COLO829 (cell line): ENCODE measurements at places on chromosomes 5 and 9.
A peak's percentile ranks its signal among the peaks of the same experiment; 100 is the strongest.

- no peak for DNase-seq
Measured at GRCh38 chr9:89514956-89515355, 17.0 kb upstream of the SEMA4D start.

GRCh38 chr5:114339108-114339507 is 22.8 kb upstream of the KCNN2 start:
- DNase-seq, result no peak

GRCh38 chr9:133090187-133090586 is 28.4 kb downstream of the CEL start:
- DNase-seq, result no peak

DNA sequence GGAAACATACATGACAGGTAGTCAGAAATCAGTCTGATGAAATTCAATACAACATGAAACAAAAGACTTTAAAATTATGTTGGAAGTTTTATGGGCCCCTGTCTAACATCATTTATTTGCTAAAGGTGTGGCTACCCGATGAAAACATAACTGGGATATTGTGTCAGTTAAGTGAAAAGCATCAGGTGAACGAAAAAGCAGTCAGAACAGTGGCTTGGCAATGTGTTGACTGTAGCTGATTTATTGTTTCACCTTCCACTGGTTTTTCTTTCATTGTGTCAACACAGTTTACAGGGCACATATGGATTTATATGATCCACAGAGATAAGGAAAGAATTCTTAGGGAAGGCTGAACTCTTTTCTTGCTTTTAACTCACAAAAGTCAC is 429.6 kb upstream of the ZNF608 start:
- no peak for DNase-seq

GRCh38 chr9:131227112-131227958 is 49.0 kb downstream of the FAM78A start:
- DNase-seq, result no peak

- DNase-seq, result no peak
Measured at GRCh38 chr5:142119051-142119625, 10.6 kb downstream of the NDFIP1 start.

DNA sequence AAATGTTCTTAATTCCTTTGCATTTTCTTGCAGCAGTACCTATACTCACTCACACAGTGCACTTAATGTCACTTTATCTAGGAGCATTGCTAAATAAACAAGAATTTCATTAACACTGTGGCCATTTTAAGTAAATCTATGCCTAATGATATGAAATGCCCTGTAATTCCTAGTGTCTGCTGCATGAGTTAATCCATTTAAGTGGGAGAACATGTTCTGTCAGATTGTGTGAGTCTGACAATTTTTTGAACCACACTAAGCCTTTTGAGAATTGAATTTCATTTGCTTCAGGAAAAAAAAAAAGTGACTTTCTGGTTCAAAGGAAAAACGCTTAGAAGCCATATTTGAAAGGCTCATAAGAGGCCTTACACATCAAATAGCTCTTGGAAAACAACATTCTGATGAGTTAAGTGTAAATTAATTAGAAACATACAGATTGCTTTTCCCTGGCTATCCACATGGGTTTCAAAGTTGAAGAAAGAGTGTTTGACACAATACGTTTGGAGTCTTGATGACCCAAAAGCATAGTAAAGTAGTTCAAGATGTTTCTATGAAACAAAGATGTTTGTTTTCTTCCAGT is 446.7 kb upstream of the GRAMD2B start:
- DNase-seq, result no peak

DNA sequence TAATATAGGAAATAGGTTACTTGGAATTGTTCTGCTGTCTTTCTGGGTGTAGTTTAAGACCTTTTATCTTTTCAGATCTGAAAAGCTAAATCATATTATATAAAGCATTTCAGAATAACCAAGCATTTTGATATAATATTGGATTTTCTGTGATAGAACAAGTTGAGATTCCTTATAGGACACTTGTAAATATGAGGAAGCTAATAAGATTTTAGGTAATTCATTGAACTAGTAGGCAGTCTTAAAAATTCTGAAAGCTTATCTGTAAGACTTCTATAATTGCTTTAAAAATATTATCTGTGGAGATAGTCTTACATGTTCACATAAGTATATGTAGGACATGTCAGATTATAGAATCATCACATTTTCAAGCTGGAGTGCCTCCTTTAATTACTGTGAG is 102.8 kb downstream of the SMIM15 start:
- DNase-seq, result no peak

- DNase-seq, result no peak
Measured at GRCh38 chr9:125822902-125823301, 75.7 kb downstream of the PBX3 start.

GRCh38 chr5:122674385-122674784 is 100.5 kb upstream of the SNX2 start:
- no peak for DNase-seq

- DNase-seq, result no peak
Measured at GRCh38 chr5:76365561-76365960, 37.5 kb upstream of the IQGAP2 start.

GRCh38 chr5:113166852-113167366 is 190.3 kb downstream of the DCP2 start:
- no peak for DNase-seq

- DNase-seq, result no peak
Measured at GRCh38 chr5:65108786-65109743, 340.3 kb downstream of the CWC27 start.

DNA sequence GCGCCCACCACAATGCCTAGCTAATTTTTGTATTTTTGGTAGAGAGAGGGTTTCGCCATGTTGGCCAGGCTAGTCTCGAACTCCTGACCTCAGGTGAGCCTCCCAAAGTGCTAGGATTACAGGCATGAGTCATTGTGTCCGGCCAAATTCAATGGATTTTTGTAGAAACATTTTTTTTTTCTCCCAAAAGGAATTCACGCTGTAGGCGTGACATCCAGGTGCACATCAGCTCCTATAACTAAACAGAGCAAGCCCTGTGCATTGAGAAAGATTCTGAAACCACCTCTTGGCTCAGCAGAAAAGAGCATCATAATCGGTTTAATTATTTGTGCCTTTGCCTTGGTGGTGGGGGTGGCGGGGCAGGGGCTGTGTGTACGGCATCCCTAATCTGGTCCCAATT is 32.9 kb upstream of the DAB2IP start:
- no peak for DNase-seq

DNA sequence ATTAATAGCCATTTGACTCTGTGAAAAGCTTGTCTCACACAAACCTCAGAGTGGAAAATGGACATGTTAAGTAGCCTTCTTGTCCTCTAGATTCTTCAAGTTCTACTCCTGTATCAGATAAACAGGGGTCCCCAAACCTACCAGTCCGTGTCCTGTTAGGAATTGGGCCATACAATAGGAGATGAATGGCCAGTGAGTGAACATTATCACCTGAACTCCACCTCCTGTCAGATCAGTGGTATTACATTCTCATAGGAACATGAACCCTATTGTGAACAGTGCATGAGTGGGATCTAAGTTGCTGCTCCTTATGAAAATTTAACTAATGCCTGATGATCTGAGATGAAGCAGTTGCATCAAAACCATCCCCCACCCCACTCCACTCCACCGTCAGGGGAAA is 136.3 kb downstream of the TMEM232 start:
- no peak for DNase-seq

- DNase-seq, result no peak
Measured at GRCh38 chr9:136053757-136054142, 41.3 kb downstream of the NACC2 start.

- no peak for DNase-seq
Measured at GRCh38 chr5:2914022-2914661, 162.7 kb upstream of the IRX2 start.

GRCh38 chr5:39846144-39846543 is 421.4 kb upstream of the DAB2 start:
- no peak for DNase-seq

DNA sequence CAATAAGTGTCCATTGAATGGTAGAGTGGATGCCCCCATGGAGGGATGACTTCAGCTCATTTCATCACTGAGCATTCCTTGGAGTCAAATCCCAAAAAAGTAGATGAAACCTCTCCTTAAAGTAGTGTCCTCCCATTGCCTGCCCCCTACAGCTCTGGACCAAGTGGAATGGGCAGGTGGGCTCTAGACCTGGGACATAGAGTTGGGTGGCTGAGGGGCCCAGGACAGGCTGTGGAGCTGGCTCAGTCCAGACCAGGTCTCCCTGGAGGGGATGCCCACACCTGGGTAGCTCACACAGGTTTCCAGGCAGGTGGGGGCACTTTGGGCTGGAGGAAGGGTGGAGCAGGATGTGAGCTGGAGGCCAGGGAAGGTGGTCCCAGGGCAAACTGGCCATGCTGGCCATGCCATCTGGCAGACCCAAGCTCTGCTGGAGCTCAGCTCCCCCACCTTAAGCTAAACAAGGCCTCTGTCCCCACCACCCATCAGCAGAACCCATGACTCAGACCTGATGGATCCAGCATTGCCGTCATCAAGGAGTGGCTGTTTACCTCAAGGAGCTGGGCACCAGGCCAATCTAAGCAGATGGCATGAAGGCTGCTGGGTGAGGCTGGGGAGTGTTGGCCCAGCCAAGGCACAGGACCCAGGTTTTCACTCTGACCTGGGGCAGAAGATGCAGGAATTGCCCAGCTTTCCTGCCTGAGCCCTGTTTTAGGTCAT is 6.2 kb upstream of the SPINK4 start:
- DNase-seq, result peak; percentile 27

DNA sequence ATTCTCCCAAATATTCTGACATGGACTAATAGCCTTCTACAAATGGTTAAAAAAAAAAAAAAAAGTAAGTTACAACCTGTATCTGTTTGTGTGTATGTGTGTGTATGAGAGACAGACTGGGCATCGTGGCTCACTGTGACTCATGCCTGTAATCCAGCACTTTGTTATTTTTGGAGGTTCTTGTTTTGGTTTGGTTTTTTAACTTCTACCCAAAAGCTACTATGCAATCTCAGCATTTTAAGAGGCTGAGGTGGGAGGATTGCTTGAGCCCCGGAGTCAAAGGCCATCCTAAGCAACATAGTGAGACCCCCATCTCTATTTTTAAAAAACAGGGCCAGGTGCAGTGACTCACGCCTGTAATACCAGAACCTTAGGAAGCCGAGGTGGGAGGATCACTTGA is 17.6 kb upstream of the HAVCR1 start:
- no peak for DNase-seq

DNA sequence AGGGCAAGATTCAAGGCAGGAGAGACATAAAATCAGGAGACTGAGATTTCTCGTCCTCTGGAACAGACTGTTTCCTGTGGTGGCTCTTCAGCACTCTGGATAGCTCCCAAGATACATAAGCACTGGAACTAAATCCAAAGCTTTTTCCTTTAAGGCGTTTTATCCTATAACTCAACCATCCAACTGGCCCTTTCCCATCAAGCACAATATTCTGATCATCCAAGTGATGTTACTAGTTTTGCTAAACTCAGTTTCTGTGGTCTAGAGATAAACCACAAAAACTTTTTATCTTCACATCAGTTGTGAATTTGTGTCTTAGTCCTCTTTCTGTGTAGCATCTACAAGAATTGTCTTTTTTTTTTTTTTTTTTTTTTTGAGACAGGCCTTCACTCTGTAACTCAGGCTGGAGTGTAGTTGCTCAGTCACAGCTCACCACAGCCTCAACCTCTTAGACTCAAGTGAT is 299.4 kb downstream of the COX7C start:
- peak; percentile 1 for DNase-seq

GRCh38 chr9:119052339-119053030 is 316.8 kb downstream of the BRINP1 start:
- no peak for DNase-seq

DNA sequence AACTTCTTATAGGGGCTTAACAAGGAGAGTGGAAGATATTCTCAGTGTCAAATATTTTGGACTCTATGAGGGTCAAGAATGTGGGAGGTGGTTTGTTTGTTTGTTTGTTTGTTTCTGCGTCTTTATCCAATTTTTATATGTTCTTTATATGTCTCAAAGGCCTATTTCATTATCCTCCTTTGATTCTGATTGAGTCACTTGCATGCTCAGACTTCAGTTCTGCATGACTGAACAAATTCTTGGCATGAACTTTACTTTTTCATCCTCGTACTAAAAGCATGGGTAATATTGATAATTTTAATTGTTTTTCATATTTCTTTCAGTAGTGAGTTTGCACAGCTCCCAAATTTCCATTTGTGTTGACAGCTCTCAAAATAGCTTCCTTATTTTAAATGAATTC is 19.2 kb upstream of the ERBIN start:
- no peak for DNase-seq

- peak; percentile 45 for DNase-seq
Measured at GRCh38 chr5:36728697-36729543, 122.5 kb downstream of the SLC1A3 start.

GRCh38 chr5:37812365-37812764 is 27.5 kb downstream of the GDNF start:
- DNase-seq, result no peak

DNA sequence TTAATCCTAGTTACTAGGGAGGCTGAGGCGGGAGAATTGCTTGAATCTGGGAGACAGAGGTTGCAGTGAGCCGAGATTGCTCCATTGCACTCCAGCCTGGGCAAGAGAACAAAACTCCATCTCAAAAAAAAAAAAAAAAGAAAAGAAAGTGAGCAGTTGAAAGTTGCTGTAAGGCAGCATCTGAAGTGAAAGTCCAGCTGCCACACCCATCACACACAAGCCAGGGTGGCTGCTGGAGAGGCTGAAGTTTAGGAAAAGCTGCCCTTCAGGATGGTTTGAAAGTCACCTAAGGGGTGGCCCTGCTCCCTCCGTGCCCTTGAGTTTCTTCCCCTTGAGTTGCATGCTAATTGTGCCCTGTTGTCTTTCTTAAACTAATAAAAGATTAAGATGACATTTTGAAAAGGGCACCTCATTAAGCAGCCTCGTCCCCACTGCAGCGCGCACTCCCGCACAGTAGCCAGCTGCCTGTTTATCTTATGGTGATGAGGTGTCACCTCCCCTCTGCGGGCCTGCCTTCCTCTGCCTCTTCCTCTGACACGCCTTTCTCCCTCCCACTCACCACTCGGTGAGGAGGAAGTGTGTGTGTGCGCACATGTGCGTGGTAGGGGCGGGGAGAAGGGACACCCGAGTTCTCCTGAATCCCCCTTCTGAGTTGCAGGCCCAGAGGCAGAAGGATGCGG is 104.2 kb upstream of the PANK3 start:
- no peak for DNase-seq

GRCh38 chr5:1783216-1783554 is 16.5 kb downstream of the MRPL36 start:
- no peak for DNase-seq

DNA sequence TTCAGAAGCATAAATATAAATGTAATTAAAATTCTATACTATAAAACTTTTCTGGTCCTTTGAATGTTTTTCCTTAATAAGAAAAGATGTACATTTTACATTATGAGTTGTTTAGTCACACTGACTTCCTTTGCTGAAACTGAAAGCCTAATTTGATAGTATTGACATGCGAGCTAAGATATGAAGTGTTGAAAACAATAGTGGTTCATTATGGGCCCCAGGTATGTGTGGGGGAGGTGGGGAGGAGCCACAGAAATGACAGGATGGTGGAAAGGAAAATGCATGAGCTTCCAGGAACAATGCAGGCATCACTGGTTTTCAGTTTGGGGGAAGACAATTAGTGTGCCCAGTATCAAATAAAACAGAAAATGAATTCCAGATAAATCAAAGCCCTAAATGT is 35.4 kb upstream of the RLN1 start:
- DNase-seq, result no peak
